Lung (tissue), 17 donors: ENCODE measurements at places on chromosomes 7 and 10.

DNA sequence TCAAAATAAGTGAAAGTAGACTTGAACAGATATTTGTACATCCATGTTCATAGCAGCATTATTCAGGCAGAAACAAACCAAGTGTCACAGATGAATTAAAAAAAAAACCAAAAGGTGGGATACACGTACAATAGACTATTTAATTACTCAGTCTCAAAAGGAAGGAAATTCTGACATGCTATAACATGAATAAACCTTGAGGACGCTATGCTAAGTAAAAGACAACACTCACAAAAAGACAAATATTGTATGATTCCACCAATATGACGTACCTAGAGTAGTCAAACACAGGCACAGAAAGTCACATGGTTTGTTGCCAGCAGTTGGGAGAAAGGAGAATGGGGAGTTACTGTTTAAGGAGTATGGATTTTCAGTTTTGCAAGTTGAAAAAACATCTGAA lies 18.0 kb upstream of the CFAP70 start:
- no peak for DNase-seq

DNA sequence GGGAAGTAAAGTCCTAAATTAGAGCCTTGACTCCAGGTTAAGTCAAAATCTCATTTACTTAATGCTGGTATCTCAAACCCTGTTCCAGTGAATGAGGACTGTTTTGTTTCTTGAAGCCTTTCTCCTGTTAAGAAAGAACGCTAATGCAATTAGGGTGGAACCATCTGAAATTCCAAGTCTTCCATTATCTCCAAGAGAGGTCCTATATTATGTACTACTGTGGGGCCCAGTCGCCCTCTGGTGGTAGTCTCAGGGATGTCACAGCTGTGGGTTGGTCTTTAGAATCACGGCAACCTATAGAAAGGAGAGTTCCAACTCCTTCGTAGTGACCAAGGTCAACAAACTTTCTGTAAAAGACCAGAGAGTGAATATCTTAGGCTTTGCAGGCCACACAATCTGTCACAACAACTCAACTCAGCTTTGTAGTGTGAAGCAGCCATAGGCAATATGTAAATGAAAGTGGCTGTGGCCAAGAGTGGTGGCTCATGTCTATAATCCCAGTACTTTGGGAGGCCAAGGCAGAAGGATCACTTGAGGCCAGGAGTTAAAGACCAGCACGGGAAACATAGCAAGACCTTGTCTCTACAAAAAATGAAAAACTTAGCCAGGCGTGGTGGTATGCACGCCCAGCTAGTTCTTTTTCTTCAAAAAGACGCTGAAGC lies 9.3 kb downstream of the RPP38 start:
- DNase-seq, result peak; percentile 71

DNA sequence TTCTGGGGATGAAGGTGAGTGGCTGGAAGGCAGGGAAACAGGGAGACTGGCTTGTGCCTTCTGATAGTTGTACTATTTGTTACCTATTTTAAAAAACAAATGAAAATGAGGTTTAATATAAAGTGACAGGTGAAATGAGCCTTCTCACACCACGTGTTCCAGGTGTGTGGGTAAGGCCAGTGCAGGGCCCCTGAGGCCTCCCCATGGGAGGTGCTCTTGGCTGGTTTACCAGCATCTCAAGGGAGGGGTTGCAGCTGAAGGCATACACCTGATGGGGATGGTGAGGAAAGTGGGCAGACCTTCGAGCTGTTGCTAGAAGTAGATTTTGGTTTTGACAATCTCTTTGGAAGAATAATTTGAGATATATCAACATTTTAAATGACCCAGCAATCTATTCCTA lies 103.6 kb downstream of the ARHGAP22 start:
- no peak for DNase-seq

GRCh38 chr7:55420530-55420929 lies 55.4 kb downstream of the LANCL2 start:
- DNase-seq, result peak; percentile 54

GRCh38 chr10:110366635-110367034 lies 61.9 kb upstream of the SMNDC1 start:
- no peak for DNase-seq

DNA sequence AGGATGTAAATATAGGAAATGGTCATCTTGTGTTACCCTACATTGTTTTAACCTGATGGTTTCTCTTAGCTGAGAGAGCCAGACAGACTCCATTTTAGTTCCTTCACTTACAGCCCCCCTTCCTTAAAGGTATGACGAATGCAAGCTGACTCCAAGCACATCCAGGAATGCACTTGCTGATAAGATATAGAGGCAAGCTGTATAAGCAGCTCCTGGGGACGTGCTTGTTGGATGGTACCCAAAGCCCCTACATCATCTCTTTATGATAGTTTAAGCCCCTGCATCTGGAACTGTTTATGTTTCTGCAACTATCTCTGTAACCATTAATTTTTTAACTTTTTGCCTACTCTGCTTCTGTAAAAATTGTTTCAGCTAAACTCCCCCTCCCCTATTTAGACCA lies 41.7 kb downstream of the ZNF25 start:
- no peak for DNase-seq

- DNase-seq, result peak; percentile 34
Observed at GRCh38 chr7:42522227-42522991, 285.4 kb upstream of the GLI3 start.

GRCh38 chr7:53383131-53383530 lies 347.7 kb downstream of the POM121L12 start:
- DNase-seq, result no peak
